ENCODE measurements at places on chromosomes 1 and 21. TPM values are rescaled to one million over a fixed set of nuclear protein-coding genes. Genes with fewer than 3 reads are reported as not detected.

AIM2 gene
- total RNA-seq = 0.74 TPM

CLEC20A gene
- total RNA-seq = not detected

S100A7A gene
- not detected for total RNA-seq

ANKRD65 gene
- 4.1 TPM for total RNA-seq

FOXD2 gene
- 0.13 TPM for total RNA-seq

CD247 gene
- 2.1 TPM for total RNA-seq

WNT2B gene
- total RNA-seq = 3.9 TPM

RNF207 gene
- total RNA-seq = 14.7 TPM
